GM12865 (cell line): ENCODE measurements at places on chromosomes 7 and 10.

DNA sequence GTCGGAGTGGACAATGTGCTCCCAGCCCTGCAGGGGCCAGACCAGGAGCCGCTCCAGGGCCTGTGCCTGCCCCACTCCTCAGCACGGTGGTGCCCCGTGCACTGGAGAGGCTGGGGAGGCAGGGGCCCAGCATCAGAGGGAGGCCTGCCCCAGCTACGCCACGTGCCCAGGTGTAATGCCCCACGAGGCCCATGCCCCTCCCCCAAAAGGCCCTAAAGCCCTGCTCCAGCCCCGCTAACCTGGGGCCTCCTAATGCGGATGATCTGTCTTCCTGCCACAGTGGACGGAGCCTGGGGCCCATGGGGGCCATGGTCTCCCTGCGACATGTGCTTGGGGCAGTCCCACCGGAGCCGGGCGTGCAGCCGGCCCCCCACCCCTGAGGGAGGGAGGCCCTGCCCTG lies 23.7 kb upstream of the ZNF862 start:
- no peak for DNase-seq

DNA sequence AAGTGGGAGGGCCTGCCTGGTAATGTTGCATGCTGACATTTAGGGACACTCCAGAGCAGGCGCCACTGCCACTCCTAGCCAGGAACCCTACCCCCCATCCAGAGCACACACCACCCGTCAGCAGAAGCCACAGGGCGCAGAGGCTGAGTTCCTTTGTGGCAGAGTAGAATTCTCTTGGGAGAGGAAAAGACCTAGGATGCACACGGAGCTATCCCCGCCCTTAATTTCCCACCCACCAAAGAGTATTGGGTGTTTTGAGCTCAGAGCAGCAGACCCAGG lies 702 bp upstream of the INSYN2A start:
- no peak for DNase-seq

GRCh38 chr10:1378473-1378872 lies 322.3 kb downstream of the WDR37 start:
- no peak for DNase-seq

DNA sequence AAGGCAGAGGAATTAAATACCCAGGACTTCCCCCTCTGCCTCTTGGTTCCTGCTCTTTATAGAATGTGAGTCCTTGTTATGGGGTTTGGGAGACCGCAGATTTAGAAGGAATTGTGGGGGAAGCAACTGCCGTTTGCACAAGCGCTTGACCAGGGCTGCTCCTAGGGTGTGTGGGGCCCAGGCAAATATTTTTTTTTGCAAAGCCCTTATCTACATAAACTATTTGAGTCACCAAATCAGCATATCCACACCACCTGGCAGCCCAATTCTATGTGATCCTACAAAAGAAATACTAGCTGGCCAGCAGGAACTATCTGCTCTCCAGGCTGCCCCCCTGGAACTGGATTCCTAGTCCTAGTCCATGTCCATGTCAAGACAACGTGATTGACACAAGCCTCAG lies 33.4 kb upstream of the YAE1 start:
- no peak for DNase-seq

- no peak for DNase-seq
These were observed 203.5 kb downstream of the CHCHD3 start for GRCh38 chr7:132878204-132878919.

- DNase-seq: no peak
These were observed 23.4 kb downstream of the DOCK4 start for GRCh38 chr7:112182749-112183148.

DNA sequence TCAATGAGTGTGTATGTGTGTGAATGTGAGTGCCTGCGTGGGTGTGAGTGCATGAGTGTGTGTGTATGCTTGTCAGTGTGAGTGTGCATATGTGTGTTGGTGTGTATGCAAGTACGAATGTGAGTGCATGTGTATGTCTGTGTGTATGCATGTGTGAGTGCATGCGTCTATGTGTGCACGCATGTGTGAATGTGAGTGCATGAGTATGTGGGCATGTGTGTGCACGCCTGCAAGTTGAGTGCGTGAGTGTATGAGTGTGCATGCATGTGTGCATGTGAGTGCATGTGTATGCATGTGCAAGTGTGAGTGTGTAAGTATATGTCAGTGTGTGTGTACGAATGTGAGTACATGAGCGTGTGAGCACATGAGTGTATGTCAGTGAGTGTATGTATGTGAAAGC lies 399.6 kb downstream of the PLXNA4 start:
- DNase-seq: no peak

DNA sequence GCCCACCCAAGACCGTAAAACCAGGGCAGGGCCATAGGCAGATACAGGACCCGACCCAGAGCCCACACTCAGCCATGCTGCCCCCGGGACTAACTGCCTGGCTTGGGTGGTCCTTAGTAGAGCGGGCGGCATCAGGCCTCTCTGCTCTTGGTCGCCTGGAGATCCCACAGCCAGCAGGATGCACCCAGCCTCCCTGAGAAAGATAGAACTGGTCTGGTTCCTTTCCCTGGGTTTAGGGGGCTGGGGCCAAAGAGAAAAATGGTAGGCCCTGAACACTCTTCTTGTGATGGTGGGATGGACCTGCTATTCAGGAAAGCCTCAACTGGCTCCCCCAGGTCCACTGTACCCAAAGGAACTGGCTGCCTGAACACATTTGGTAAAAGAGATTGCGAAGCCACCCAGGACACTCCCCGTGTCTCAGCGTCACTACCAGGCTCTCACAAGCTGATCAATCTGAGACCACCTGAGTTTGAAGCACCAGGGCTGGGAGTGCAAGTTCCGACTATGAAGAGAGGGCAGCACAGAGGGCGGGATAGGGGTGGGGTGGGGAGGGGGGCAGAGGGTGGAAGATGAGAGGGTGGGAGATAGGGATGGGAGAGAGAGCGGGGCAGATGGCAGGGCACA lies 591.5 kb downstream of the DNAJB6 start:
- DNase-seq: no peak

GRCh38 chr10:63718006-63718405 lies 196.8 kb downstream of the REEP3 start:
- no peak for DNase-seq

DNA sequence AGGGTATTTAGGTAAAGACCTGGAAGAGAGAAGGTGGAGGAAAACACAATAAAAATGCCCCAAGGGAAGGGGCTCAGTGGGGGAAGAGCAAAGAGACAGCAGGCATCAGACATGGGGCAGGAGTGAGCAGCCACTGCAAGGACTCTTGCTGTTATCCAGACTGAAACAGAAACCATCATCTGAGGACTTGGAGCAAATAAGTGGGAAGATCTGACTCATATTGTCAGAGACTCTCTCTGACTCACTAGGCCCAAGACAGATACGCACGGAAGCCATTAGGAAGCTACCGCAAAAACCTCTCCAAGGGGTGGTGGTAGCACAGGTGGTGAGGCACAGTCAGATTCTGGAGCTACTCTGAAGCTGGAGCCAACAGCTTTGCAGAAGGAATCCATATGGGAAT lies 110.7 kb downstream of the RNF32 start:
- DNase-seq: peak; percentile 62

GRCh38 chr10:6231730-6232129 lies 29.0 kb downstream of the PFKFB3 start:
- DNase-seq: no peak

DNA sequence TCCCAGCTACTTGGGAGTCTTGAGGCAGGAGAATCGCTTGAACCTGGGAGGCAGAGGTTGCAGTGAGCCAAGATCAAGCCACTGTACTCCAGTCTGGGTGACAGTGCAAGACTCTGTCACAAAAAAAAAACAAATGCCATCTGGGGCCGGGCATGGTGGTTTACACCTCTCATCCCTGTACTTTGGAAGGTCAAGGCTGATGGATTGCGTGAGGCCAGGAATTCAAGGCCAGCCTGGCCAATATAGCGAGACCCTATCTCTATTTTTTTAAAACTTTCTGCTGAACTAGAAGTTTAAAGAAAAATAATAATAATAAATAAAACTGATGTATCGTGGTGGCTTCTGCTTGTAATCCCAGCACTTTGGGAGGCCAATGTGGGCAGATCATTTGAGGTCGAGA lies 15.7 kb upstream of the RNF216 start:
- DNase-seq: no peak

DNA sequence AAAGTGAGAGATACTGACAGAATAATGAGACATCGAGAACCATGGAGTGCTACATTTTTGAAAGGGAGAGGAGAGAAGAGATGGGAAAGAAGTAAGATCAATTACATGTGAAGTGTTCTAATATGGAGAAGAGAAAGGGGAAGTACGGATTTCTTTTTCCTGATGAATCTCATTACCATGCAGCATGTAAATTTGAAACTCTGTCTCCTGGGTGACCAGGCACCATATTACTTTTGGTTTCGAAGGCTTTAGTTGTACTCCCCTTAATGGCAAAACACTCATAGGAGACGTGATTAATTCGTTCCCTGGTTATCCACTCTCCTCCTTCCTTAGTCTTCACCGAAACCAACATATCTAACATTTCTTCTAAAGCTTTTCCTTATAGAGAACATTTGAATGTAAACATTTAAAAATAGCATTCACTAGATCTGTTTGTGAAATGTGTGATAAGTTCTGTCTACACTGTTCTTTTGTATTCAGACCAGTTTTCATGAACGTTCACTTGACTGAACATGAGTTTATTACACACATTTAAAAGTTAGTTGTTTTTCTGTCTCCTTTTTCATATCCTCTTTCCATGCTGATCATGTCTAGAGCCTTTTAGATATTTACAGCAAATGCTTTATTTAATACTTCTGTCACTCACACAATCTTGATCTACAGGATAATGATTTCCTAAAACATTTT lies 80.2 kb upstream of the MSRB2 start:
- peak; percentile 77 for DNase-seq

- no peak for DNase-seq
These were observed 248.2 kb upstream of the TCF7L2 start for GRCh38 chr10:112701878-112702255.

DNA sequence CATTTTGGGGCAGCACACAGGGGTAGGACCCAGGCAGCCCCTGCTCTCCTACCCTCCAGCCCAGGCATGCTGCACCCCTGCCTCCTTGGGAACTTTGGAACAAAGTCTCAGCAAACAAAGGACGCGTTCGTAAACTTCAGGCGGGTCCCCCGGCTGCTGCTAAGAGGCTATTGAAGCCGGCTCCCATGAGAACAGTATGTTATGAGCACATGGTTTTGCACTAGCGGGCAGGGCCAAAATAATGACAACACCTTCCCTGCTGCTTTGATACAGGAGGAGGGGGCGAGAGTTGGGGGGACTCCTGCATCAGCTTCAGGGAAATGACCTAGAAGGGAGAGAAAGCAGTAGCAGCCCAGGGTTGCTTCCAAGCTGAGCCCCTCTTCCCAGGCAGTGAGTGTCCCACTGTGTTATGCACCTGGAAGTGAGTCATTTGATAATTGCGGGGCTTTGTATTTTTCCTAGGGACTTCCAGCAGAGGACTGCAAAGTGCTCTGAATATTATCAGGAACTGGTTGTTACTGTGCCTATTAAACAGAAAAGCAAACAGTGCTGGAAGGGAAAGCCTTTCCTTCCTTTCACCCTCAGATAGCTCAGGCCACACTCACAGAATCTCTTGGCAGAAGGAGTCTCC lies 6.9 kb downstream of the ITPRIP start:
- DNase-seq: no peak

- no peak for DNase-seq
These were observed 49.1 kb upstream of the STEAP1B start for GRCh38 chr7:22549051-22549450.

GRCh38 chr7:598899-599298 lies 79.3 kb upstream of the PDGFA start:
- DNase-seq: no peak

DNA sequence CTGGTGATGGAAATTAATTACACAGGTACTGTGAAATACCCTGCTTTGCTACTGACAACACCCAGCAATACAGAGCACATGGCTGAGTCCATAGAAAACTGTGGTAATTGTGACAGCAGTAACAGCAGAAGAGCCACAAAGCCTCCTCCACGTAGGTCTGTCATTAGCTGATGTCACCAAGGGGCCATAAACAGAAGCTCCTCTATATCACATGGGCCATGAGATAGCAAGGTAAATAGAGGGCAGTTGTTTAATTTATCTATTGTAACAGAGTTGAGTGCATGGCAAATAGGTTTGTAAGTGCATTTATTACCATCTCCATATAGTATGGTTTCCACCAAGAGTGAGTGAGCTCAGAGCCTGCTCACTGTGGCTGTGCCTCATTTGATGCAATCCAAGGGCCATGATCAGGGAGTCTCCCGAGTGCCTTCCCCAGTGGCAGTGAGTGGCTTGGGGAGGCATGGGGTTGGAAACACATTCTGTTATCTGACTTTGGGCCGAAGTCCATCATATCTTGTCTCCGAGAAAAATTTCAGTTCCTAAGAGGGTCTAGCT lies 281.2 kb downstream of the SKAP2 start:
- no peak for DNase-seq

DNA sequence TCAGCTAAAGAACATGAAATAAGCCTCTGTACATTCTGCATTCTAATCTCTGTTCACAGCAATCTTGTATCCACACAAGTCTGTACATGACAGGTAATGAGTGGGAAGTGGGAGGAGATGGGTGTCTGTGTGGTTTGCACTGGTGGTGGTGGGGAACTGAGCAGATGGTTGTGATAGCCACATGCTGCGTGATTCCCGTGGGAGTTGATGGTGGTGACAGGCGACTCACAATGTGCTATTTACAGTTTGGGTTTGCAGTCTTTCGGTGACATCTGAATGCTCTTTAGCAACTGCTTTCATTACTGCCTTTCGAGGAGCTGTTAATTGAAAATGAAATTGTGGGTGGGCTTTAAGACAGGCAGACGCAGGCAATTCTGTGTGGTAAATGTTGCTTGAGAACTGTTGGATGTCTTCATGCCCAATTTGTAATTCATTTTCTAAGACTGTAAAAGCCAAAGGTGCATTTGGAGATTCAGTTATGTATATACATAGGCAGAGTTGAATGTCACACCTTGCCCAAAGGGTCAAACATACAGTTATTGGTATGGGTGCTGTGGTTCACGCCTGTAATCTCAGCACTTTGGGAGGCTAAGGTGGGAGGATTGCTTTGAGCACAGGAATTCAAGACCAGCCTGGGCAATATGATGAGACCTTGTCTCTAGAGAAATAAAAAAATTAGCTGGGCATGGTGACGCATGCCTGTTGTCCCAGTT lies 308.2 kb downstream of the AUTS2 start:
- peak; percentile 92 for DNase-seq

- DNase-seq: no peak
These were observed 255.8 kb upstream of the CNTNAP2 start for GRCh38 chr7:145860809-145861208.

GRCh38 chr7:23570592-23571200 lies 26.5 kb upstream of the CCDC126 start:
- peak; percentile 85 for DNase-seq

DNA sequence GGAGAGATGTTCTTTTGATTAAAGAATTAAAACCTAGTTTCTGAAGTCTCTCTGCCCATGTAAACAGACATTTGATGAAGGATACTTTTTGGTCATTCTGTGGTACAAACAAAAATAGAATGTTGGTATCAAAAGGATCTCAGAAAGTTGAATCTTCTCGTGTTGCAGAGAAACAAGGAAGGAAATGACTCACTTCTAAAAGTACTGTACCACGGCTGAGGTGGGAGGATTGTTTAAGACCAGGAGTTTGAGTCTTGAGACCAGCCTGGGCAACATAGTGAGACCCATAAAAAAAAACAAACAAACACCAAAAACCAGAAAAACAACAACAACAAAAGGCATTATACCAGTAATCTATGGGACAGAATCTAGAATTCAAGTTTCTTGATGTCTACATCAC lies 69.7 kb downstream of the PRSS58 start:
- DNase-seq: peak; percentile 49
